H9 (cell line): ENCODE measurements at places on chromosomes 2 and 18. TPM values are rescaled to one million over a fixed set of nuclear protein-coding genes. Genes with fewer than 3 reads are reported as not detected.
A peak's percentile ranks its signal among the peaks of the same experiment; 100 is the strongest.

The EFR3B gene
- total RNA-seq, result 7.0 and 7.2 TPM in 2 replicates

- DNase-seq, result no peak
These were observed 134.8 kb downstream of the GCA start for GRCh38 chr2:162478721-162479129.

DNA sequence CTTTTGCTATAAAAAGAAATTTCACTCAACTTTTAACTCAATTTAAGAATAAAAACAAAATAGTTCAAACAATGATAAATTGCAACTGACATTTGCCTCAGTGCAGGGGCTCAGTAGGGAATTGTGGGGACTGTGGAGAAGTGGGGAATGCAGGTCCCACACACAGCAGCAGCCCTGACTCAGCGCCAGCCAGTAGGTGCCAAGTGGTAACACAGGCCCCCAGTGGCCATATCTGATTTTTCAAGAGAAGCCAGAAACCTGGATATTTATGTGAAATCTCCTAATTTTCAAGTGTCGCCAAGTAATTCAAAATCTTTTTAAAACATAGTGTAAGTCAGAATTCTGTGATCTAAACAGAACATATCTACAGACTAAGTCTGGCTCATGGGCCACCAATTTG is 186.3 kb downstream of the EN1 start:
- DNase-seq, result peak; percentile 34

The ACTG2 gene
- 1.4 and 1.5 TPM in 2 replicates for total RNA-seq

The PLEK gene
- not detected in 2 replicates for total RNA-seq

The CD8B2 gene
- total RNA-seq, result not detected in 2 replicates

- no peak for DNase-seq
These were observed 61.7 kb downstream of the CTIF start for GRCh38 chr18:48600456-48601090.

GRCh38 chr2:102619414-102620319 is at the start of gene SLC9A2:
SLC9A2 (plus strand) TSS chr2:102619553; CDS start chr2:102619849, 296 bp downstream.
- peak; percentile 68 for DNase-seq

GRCh38 chr2:95044601-95045000 is 19.1 kb downstream of the MAL start:
- no peak for DNase-seq

GRCh38 chr2:38155-38554 is 8.2 kb downstream of the FAM110C start:
- no peak for DNase-seq

DNA sequence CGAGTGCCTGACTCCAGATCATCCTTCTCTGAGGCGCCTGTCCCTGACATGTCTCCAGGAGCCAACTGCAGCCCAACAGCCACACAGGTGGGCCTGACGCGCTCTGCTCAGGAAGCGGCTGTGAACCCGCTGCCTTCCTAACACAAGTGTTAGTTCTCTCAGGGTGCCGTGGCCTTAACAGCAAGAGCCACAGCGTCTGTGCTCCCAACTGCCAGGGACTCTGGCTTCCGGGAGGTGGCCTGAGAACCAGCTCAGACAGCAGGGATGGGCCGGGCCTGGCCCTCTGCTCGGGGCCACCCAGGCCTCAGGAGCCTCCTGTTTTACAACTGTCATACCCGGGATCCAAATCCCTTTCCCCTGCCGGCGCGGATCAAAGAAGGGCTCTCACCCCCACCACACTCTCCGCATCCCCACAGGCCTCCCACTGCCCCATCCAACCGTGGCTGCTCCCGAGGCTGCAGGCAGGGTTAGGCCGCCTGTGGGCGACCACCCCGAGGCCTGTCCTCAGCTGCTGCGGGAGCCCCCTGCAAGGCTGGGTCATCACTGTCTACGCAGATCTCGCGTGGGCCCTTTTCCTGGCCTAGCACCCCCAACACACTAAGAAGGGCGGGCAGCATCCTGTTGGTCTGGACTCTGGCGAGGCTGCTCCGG is 114.2 kb upstream of the ZNF236 start:
- no peak for DNase-seq

- no peak for DNase-seq
These were observed 183.3 kb upstream of the SESTD1 start for GRCh38 chr2:179447839-179448447.

The MDH1B gene
- total RNA-seq, result 1.3 and 1.4 TPM in 2 replicates

The FAM161A gene
- 13.3 and 15.8 TPM in 2 replicates for total RNA-seq

- no peak for DNase-seq
These were observed 6.4 kb downstream of the HDAC4 start for GRCh38 chr2:239394346-239394945.
